T-helper 17 cell (primary cell): ENCODE measurements at places on chromosomes 16 and 17.

DNA sequence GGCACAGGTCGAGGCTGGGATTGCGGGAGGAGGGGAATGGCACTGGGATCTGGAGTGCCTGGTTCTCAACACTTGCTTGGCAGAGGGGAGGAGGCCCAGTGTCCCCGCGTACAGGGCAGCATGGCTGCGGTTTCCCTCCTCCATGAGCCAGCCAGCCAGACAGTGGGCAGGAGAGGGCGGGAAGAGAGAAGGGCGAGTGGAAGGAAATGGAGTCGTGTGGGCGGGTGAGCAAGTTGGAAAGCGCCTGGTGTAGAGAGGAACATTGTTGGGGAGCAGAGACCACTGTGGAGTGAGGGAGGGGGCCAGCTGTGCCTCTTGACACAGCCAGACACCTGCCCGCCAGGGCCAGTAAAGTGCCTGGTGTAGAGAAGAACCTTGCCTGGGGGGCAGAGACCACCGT is 130.5 kb downstream of the OR1D5 start:
- no peak for DNase-seq

DNA sequence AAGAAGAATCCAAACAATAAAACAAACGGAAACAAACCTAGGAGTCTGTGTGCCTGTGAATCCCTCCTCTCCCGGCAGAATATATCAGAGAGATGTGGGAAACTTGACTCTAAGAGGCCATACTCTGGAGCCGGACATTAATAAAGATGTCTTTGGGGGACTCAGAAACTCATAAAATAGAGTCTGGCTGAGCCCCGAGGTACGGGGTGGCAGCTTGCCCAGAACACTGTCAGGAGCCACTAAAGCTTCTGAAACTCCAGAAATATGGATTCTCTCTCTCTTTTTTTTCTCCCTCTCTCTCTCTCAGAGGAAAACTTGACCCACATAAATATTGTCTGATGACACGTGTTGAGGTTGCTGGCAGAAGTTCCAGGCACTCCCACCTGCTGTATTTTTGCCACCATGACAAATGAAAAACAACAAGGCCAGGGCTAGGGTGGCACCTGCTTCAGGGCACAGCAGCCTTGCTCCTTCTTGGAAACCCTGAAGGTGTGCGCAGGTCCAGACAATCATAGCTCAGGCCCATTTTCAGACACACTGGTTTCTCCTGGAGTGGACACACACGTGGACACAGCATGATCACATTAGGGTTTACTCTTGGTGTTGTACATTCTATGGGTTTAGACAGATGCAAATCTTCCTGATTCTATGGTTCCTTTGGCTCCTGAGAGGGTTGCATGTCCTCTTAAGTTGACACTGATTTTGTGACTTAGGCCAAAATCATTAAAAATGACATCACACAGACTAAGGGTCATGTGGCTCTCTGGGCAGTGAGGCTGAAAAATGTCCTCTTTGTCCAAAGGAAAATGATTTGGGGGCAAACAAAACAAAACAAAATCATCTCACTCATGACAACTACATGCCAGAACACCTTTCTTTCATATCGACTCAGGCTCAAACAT is 282.6 kb upstream of the IRX3 start:
- DNase-seq = no peak

DNA sequence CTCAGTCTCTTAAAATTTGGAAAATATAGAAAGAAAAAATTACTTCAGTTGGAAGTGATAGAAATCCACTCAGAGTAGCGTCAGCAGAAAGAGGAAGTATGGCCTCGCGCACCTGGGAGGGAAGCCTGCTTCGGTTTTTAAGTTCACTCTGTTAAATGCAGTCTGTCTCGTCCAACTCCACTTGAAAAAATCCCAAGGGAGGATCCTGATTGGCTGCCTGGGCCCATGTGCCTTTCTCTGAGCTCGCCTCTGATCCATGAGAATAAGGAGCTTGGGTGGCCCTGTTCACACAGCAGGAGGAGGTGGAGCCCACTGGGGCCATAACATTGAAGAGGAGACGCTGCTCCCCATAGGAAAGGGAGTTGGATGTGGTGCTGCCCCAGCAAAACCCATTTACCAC is 40.7 kb downstream of the DNAJA2 start:
- DNase-seq = no peak

GRCh38 chr17:34861864-34862263 is 99.4 kb downstream of the CCT6B start:
- no peak for DNase-seq

- no peak for DNase-seq
Measured at GRCh38 chr16:74893541-74893940, 91.4 kb downstream of the WDR59 start.

DNA sequence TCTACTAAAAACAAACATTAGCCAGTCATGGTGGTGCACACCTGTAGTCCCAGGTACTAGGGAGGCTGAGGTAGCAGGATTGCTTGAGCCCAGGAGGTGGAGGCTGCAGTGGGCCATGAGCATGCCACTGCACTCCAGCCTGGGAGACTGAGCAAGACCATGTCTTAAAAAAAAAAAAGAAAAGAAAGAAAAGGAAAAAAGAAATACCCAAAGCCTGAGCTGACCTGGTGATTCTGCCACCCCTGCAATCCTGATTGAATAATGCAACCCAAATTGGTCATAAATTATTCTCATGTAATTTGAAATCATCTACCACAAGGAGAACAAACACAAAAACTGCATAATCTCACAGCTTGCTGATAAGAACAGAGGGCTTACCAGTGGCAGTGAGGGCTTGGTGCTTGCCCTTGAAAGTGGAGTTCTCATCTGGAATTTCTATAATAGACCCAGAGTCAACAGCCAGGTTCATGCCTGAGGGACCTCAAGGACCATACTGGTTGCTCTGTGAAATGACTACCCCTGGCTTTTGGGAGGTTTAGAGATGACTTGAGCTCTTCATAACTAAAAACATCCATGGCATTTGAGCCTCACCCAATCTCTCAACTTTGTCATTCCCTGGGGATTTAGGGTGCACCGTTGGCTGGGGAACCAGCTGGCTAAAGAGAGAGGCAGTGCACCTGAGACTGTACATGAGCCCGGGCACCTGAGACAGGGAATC is 35.4 kb upstream of the TMC5 start:
- no peak for DNase-seq

GRCh38 chr16:31519759-31520431 is 7.8 kb upstream of the AHSP start:
- no peak for DNase-seq

DNA sequence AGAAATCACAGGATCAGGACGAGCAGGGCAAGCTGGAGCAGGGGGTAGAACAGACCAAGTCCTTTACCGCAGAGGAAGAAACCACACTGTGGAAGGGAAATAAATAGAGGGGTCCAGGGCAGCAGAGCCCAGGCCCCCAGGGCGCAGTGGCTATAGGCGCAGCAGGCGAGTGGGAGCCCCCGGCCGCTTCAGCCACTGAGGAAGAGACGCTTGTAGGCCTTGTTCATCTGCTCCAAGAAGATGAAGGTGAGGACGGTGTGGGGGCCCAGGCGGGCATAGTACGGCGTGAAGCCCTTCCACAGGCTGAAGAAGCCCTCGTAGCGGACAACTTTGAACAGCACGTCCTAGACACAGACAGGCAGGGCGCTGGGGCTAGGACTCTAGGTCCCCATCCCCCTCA is 2.3 kb downstream of the SLC25A11 start:
- no peak for DNase-seq

DNA sequence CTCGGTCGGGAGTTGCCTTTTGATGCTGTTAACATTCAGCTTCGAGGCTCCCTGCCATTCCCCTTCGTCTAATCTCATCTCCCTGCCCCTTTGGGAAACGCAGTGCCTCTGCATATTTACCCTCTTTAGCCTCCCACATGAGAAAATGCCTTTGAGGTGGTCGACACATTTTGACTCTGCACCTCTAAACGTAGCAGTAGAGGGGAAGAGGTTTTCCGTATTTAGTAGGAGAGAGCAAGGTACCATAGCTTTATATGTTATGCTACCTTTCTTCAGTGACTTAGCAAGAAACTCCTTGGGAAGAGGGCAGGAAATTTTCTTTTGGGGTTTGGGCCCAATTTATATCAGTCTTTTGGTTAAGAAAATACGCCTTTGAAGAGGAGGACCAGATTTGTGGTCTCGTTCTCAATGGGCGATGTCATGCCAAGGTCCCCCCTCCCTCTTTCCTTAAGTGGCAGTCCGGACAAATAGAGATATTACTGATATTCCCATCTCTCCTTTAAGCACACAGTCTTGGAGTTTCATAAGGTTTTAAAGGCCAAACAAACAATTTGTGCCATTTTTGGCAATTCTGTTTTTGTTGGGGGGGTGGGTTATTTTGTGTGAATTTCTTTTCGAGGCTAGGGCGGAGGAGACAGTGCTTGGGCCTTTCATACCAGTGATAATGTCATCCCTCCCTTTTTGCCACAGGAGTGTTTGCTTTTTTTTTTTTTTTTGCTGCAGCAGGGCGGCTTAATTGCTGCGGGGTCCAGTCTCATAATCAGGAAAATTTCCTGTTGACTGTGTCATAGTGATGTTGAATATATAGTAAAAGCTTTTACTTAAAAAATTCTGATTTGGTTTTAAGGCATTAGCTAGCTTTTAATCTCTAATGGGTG is 1.5 kb downstream of the PAFAH1B1 start:
- DNase-seq = no peak

DNA sequence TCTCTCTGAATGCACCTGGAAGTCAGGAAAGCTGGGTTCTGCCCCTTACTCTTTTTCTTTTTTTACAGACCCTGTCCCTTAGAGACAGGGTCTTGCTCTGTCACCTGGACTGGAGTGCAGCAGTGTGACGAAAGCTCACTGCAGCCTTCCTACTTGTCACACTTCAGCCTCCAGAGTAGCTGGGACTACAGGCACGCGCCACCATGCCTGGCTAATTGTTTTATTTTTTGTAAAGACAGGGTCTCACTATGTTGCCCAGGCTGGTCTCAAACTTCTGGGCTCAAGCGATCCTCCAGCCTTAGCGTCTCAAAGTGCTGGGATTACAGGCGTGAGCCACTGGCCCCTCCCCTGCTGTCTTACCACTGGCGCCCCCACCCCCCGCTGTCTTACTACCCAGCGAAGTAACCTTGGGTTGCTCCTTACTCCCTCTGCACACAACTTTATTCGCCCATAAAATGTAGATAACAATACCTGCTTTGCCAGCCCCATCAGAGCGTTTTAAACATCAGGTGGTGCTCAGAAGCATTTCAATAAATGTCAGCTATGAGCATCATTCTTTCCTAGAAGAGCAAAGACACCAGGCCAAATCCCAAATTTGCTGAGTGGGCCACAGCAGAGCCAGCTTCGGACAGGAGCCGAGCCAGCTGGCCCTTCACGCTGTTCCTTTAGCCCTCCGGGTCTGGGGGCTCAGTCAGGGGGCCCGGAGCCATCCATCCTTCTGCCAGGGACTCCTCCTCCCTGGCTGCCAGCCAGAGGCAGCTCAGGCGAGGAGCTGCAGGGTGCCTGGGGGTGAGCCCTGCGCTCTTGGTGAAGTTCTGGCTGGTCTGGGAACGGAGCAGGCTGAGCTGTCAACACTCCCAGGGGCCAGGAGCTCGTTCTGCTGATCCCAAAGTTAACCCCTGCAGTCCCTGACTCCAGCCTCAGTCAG is 24.4 kb downstream of the SRL start:
- DNase-seq = no peak

DNA sequence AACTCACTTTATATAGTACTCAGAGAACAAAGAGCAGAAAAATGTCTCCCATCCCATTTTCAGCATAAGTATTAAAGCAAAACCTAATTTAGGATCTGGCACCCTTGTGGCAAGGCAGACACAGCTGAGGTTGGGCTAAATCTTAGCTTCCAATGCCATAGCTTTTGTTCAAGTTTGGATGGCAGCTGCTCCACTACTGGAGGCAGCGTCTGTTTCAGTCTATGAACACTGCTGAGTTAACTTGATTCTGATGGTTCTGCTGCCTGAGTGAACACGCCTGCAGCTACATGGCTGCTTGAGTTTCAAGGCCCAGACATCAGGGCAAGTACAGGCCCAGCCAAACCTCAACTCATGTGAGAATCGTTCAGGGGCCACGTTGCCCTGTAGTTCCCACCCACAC is 178.2 kb upstream of the RPH3AL start:
- no peak for DNase-seq

DNA sequence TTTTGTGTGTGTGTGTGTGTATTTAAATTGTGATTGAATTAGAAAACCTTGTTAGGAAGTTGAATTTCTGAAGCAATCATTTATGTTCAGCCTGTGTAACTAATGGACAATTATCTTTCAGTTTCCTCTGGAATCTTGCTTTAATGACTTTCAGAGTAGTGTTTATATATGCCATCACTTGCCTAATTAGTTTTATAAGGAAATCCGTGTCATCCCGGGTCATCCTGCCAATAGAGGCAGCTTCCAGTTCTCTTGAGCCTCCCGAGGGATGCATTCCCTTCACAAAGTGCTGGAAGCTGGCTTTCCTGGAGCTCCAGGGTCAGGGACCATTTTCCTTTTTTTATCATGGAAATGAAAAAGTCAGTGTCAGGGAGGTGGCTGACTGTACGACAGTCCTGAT is 42.9 kb downstream of the PRKCA start:
- DNase-seq = no peak

DNA sequence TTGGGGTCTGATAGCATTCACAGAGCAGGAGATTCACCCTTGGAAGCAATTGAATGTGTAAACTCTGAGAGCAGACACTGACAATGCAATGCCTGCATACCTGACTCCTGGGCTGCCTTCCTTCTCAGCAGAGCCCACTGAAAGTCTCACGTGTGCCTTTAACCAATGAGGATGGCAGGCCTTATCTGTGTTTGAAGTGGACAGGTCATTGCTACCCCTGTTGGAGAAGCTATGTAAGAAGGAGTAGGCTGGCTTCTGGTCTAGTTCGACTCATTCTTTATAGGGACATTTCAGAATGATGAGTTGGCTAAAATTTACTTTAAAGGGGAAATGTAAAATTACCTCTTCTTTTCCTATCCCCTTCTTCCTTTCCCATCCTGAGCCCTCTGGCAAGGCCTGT is 446.3 kb downstream of the SLC39A11 start:
- no peak for DNase-seq

DNA sequence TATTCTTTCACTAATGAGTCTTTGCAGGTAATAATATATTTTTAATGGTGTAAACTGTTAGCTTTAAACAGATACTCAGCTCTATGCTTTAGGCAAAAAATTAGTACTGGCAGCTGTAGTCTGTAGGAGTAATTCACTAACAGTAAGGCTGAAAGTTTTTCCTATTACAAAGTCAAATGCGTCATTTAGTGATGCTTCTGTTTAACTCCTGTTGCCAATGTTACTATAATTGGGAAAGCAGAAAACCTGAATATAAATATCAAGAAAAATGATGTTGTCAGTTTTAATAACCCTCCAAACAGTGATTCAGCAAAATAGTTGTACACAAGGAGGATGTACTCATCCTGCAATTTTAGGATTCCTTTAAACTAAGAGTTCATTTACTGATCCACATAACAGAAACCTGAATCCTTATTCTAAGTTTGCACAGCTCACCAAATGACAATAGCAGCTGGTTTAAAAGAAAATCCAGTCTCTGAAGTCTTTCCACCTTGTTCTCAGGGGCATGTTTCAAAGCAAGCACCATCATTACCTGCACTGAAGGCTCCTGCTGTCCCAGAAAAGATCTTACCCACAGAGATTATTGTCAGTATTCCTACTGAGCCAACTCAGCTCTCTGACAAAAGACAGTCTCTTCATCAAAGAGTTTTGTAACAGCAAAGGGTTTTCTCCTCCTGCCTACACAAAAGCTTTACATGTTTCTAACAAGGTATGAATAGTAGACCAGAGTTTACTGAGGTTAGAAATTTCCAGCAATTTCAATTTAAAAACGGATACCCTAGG is 4.2 kb downstream of the CDR2 start:
- DNase-seq = no peak
